ENCODE measurements at places on chromosomes 1 and 21. TPM values are rescaled to one million over a fixed set of nuclear protein-coding genes. Genes with fewer than 3 reads are reported as not detected.

MEX3A gene
- 2.1 TPM for total RNA-seq

USP25 gene
- 15.8 TPM for total RNA-seq

PLEKHG5 gene
- 0.60 TPM for total RNA-seq

COL18A1 gene
- 72.3 TPM for total RNA-seq

RGS13 gene
- 0.20 TPM for total RNA-seq

FCGR3A gene
- total RNA-seq = not detected

NPR1 gene
- total RNA-seq = not detected

CGN gene
- under 0.01 TPM for total RNA-seq

KRTAP19-4 gene
- not detected for total RNA-seq

C1orf56 gene
- total RNA-seq = 3.2 TPM

RNF186 gene
- total RNA-seq = not detected

TTC22 gene
- total RNA-seq = not detected

RAB7B gene
- total RNA-seq = 0.98 TPM

STXBP3 gene
- 76.8 TPM for total RNA-seq

TFF2 gene
- not detected for total RNA-seq

LRRC38 gene
- total RNA-seq = not detected

LCE1A gene
- not detected for total RNA-seq

TMEM125 gene
- total RNA-seq = not detected

ACAP3 gene
- total RNA-seq = 19.1 TPM

RHBG gene
- not detected for total RNA-seq

SYTL1 gene
- not detected for total RNA-seq

HAPLN2 gene
- total RNA-seq = not detected

MAP1LC3C gene
- 0.20 TPM for total RNA-seq

TTC34 gene
- total RNA-seq = 0.12 TPM

DISP3 gene
- total RNA-seq = not detected

ILF2 gene
- 309 TPM for total RNA-seq

IGSF9 gene
- not detected for total RNA-seq

MSH4 gene
- total RNA-seq = 0.10 TPM

LRRC7 gene
- total RNA-seq = 0.12 TPM

PADI4 gene
- total RNA-seq = 6.7 TPM

GBP3 gene
- total RNA-seq = 61.8 TPM

CBR3 gene
- 41.7 TPM for total RNA-seq

COL9A2 gene
- total RNA-seq = 0.12 TPM

DMRTA2 gene
- 0.20 TPM for total RNA-seq

SRGAP2 gene
- total RNA-seq = 38.9 TPM

MIXL1 gene
- total RNA-seq = not detected

All from RPMI7951 (cell line).